Caudate nucleus (tissue), 63 donors: ENCODE measurements at places on chromosomes 2 and 18.

- no peak for DNase-seq
These were observed 120.1 kb upstream of the MGAT5 start for GRCh38 chr2:134133622-134134312.

DNA sequence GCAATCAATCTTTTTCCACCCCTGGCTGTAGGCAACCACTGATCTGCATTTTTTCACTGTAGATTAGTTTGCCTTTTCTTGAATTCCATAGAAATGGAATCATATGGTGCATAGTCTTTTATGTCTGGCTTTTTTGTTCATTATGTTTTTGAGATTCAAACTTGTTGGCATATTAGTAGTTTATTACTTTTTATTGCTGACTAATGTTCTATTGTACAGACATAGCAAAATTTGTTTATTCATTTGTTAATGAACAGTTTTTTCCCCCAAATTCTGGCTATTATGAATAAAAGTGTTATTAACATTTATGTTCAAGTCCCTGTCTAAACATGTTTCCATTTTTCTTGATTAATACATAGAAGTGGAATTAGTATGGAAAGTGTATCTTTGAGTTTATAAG is 21.4 kb upstream of the WDSUB1 start:
- no peak for DNase-seq

GRCh38 chr18:24922491-24922890 is 429.5 kb downstream of the ZNF521 start:
- DNase-seq: no peak

DNA sequence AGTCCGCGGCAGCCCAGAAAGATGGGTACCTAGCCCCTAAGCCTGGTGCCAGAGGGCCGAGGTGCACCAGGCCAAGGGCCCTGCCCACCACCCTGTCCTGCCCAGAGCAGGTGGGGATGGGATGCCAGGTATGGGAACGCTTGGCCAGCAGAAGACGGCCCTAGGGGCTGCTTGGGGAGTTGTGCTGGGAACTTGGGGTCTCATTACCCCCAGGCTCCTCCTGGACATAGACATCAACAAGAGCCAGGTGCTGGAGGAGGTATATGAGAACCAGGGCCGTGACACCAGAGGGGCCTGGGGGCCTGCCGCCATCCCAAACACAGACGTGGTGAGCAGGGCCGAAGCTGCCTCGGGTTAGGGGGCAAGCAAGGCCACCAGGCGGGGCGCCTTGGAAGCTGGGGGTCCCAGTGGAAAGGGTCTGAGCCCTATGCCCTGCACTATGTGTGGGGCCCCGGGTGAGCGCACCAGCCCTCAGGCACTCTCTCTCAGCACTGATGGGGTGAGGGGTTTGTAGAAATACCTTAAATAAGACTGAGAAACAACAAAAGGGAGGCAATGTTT is 46.9 kb downstream of the FER1L5 start:
- DNase-seq: no peak

DNA sequence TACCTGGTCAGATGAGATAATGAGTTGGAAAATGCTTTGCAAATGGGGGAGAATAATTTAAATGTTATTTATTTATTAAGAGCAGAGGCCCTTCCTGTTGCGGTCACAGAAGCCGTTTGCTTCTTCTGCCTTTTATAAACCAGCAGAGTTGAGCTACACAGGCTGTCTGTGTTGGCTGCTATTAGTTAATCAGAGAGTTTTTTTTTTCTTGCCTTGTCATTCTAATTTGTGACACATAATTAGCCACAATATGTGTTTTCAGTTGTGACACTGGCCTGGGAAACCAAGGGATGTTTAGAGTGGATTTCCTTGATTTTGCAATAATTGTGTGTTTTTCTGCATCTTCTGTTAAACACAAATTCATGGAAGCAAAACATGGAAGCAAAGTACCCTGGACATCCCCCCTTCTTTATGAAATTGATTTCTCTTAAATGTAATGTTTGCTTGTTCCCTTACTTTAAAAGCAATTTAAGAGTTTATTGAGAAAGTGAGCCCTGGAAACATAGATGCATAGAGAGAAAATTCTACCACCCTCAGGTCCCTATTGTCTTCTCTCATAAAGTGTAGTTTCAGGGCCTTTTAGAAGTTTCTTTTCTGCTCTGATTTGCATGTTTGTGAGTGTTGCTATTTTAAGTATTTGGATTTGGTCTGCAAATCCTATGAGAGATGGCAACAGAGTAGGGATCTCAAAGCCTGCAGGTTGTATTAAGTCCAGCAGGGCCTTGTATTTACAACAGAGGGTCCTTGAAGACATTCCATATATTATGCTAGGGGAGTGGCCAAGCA is 22.8 kb upstream of the IL37 start:
- DNase-seq: no peak

GRCh38 chr2:97617911-97618310 is 28.0 kb upstream of the COX5B start:
- DNase-seq: no peak
